ENCODE measurements at places on chromosomes 4 and X. TPM values are rescaled to one million over a fixed set of nuclear protein-coding genes. Genes with fewer than 3 reads are reported as not detected.

Gene SYN1
- total RNA-seq = 1.5 TPM

Gene MAGEA8
- total RNA-seq = not detected

Gene MAGEB10
- total RNA-seq = not detected

Gene LARP1B
- total RNA-seq = 10.2 TPM

Gene PPP1R2C
- not detected for total RNA-seq

Gene SMAD1
- total RNA-seq = 1.3 TPM

Gene GLUD2
- total RNA-seq = 0.13 TPM

Gene SYTL4
- not detected for total RNA-seq

Gene AADAT
- total RNA-seq = not detected

Gene TREX2
- total RNA-seq = 2.8 TPM

Gene PDE6B
- 13.7 TPM for total RNA-seq

Gene NPY2R
- not detected for total RNA-seq

Gene GDPD2
- 0.18 TPM for total RNA-seq

DNA sequence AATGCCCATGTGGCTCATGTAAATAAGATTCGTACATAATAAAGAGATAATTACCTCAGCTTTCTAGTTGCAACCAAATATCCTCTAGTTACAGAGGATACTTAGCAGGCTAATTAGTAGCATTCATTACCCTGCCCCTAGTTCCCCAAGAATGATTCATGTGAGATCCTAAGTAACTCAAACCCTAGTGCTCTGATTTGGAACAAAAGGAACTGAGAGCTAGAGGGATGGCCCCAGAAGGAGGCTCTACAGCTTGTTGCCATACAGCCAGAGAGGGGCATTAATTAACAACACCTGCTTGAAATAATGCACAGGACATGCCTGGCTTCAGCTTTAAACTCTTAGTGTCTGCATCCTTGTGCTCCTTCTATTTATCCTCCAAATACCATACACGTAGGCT lies 32.6 kb upstream of the CBR4 start:
- H3K36me3 ChIP-seq = no peaks in the 10 kb centered on the region
- no peaks in the 10 kb centered on the region for H3K4me1 ChIP-seq
- no peak overlapping the region for H3K4me3 ChIP-seq
- H3K27me3 ChIP-seq = no peaks in the 10 kb centered on the region
- no peak overlapping the region for H3K27ac ChIP-seq

- no peaks in the 10 kb centered on the region for H3K4me1 ChIP-seq
- H3K4me3 ChIP-seq = no peak overlapping the region
- H3K36me3 ChIP-seq = no peaks in the 10 kb centered on the region
- no peak overlapping the region for H3K27ac ChIP-seq
- DNase-seq = no peak
- H3K27me3 ChIP-seq = no peaks in the 10 kb centered on the region
Observed at GRCh38 chr4:19684084-19684483, 567.6 kb upstream of the SLIT2 start.

DNA sequence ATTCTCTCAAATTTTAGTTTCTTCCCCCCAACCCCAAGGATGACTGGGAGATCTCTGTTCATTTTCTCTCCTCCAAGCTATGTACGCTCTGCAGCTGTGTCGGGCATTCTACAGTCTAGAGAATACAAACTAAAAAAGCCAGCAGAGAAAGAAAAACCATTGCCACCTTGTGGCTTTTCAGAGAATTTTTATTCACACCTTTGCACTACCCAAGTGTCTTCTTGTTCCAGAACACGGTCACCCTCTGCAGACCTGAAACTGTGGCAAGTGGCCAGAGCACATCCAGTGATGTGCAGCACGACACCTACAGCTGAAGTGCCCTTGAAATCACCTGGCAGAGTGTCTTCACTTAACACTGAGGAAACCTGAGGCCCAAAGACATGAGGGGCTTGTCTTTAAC lies 68.6 kb downstream of the CHST7 start:
- H3K4me1 ChIP-seq = no peaks in the 10 kb centered on the region
- no peaks in the 10 kb centered on the region for H3K27me3 ChIP-seq
- no peak overlapping the region for H3K27ac ChIP-seq
- H3K36me3 ChIP-seq = no peaks in the 10 kb centered on the region
- peak; percentile 42 for DNase-seq

DNA sequence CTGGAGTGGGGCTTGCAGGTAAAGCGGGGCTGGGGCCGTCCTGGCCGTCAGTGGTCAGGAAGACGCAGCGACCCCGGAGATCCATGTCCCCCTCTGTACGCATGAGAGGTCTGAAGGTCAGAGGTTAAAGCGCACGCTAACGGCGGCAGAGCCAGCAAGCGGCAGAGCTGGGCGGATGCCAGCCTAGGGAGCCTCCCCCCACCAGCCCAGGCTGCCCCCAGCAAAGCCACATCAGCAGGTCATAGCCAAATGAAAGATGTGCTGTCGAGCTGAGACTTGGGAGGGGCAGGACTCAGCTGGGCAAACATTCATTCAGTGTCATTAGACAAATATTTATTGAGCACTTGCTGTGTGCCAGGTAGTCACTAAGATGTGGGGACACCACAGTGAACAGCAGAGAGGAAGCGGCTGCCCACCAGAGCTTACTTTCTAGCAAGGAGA lies 593 bp upstream of the JAKMIP1 start:
- H3K4me3 ChIP-seq = peak overlapping the region; percentile 43
- peaks cover 6% of the 10 kb centered on the region for H3K27me3 ChIP-seq
- no peak for DNase-seq
- H3K27ac ChIP-seq = no peak overlapping the region
- no peaks in the 10 kb centered on the region for H3K36me3 ChIP-seq

DNA sequence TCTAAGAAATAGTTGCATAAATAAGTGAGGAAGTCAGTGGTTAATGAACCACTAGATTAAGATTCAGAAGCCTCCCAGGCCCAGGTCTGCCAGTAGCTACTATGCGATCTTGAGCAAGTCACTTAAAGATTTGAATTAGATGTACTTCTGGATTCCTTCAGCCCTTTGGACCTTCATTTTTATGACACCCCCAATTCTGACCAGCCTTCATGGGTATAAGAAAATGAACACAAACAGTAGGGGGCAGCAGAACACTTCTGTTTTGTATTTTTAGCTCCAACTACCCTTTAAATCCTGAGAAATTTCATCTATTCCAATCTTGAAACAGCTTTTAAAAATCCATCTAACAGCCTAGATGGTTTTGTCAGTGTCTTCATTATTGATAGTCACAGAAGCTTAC lies 19.0 kb downstream of the TMEM47 start:
- H3K4me3 ChIP-seq = no peak overlapping the region
- no peaks in the 10 kb centered on the region for H3K36me3 ChIP-seq
- no peaks in the 10 kb centered on the region for H3K27me3 ChIP-seq

GRCh38 chr4:65669111-65670019 lies 924 bp downstream of the EPHA5 start:
- H3K4me1 ChIP-seq = no peaks in the 10 kb centered on the region
- H3K27me3 ChIP-seq = no peaks in the 10 kb centered on the region
- H3K27ac ChIP-seq = no peak overlapping the region

DNA sequence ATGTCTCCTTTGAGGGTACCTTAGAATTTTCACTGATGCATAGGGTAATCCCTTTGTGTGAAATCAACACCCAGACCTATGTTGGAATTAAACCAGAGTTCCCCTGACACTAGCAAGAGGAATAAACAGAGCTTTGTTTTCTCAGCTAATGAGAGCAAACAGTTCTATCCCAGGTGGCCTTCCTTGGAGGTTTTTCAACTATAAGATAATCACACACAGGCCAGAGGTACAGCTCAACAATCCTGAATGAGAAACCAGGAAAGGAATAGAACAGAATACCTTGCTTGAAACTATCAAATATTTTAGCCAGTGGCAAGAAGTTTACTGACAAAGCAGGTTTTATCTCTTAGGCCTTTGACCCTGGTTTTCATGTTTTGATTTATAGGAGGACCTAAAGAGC lies 100.2 kb downstream of the OTC start:
- H3K27ac ChIP-seq = no peak overlapping the region
- no peaks in the 10 kb centered on the region for H3K27me3 ChIP-seq
- DNase-seq = no peak

GRCh38 chrX:135737366-135738071 lies 24.1 kb downstream of the CT45A1 start:
- H3K27ac ChIP-seq = no peak overlapping the region
- no peaks in the 10 kb centered on the region for H3K4me1 ChIP-seq
- H3K27me3 ChIP-seq = no peaks in the 10 kb centered on the region
- DNase-seq = no peak

- no peak overlapping the region for H3K27ac ChIP-seq
- H3K4me1 ChIP-seq = no peaks in the 10 kb centered on the region
- H3K4me3 ChIP-seq = no peak overlapping the region
Observed at GRCh38 chr4:13793020-13793710, 165.6 kb upstream of the BOD1L1 start.

DNA sequence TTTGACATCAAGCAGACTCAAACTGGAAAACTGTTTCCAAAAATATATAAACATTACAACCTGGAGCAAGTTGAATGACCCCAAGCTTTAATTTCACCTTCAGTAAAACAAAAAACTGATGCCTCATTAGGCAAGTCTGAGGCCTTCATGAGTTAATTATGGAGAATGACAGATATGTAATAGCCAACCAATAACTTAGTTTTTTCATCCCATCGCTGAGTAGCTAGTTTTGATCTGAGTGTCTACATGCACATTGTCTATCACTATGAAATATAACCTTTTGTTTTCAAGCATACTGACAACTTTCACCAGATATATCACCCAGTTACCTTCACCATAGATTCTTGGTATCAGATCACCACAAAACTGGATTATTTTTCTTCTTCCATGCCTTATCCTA lies 16.4 kb downstream of the PRKG2 start:
- no peak for DNase-seq
- H3K27me3 ChIP-seq = no peaks in the 10 kb centered on the region
- H3K4me1 ChIP-seq = no peaks in the 10 kb centered on the region
- no peak overlapping the region for H3K27ac ChIP-seq
- no peaks in the 10 kb centered on the region for H3K36me3 ChIP-seq

- H3K4me3 ChIP-seq = no peak overlapping the region
- H3K4me1 ChIP-seq = no peaks in the 10 kb centered on the region
- no peak overlapping the region for H3K27ac ChIP-seq
- H3K36me3 ChIP-seq = no peaks in the 10 kb centered on the region
- no peak for DNase-seq
Observed at GRCh38 chrX:80223982-80224579, 196.2 kb upstream of the TENT5D start.

DNA sequence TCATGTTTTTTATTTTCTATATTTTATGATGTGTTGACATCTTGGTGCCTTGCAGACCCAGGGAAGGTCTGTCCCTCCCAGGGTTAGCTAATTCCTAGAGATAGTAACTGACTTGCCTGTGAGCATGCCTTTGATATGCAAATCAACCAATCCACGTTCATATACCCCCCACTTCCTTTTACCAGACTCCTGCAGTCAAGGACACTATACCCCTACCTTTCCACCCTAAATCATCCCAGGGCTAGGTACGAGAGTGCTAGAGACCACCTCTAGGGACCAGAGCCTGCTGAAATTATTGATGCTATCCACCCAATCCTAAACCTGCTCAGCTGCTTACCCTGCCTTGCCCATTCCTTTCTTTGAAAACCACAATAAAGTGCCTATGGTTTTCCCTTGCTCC lies 7.5 kb upstream of the PHEX start:
- no peak for DNase-seq
- H3K36me3 ChIP-seq = no peaks in the 10 kb centered on the region
- H3K27ac ChIP-seq = no peak overlapping the region
- no peak overlapping the region for H3K4me3 ChIP-seq
- no peaks in the 10 kb centered on the region for H3K4me1 ChIP-seq

- H3K27me3 ChIP-seq = no peaks in the 10 kb centered on the region
- no peaks in the 10 kb centered on the region for H3K36me3 ChIP-seq
- no peak overlapping the region for H3K4me3 ChIP-seq
Observed at GRCh38 chr4:111209706-111210105, 586.8 kb upstream of the PITX2 start.

DNA sequence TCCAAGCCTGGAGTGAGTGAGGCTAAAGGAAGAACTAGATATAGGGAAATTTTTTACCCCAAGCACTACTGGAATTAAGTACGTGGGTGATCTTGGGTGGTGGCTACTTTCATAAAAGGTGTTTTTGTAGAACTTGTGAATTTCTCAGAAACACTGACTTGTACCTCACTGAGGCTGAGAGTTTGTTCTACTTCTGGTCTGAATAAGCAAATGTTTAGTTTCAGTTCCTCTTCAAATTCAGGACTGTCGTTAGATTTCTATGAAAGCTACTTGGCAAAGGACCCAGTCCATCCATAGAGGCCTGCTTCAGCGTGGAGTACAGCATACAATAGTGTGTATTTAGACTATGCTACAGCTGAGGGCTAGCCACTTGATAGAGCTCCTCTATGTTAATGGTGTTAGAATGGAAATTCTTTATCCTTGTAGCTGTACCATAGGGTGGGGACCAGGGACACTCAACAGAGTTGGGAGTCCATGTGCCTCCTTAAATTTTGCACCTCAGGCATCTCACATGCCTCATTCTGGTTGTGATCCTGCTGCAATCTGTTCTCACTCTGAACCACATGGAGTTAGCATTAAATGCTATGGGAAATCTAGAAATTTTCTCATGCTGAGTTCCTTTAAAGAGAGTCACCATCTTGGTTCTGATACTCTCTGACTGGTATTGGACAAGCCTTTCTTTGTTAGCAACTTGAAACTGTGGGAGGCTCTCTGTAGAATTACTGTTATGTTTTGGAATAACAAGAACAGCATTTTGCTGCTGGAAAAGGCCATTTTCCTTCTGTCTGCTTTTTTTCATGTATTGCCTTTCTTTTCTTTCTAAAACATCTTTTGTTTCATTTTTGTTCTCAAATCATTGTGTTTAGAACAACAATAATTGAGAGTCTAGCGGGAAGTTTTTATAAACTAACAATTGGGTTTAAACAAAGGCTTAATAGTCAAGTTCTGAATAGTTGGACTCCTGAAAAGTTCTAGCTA lies 86.8 kb downstream of the PDGFRA start:
- no peak overlapping the region for H3K27ac ChIP-seq
- no peaks in the 10 kb centered on the region for H3K36me3 ChIP-seq
- DNase-seq = no peak
- no peak overlapping the region for H3K4me3 ChIP-seq

- no peak for DNase-seq
- no peaks in the 10 kb centered on the region for H3K4me1 ChIP-seq
- H3K4me3 ChIP-seq = no peak overlapping the region
- H3K27ac ChIP-seq = no peak overlapping the region
- H3K27me3 ChIP-seq = no peaks in the 10 kb centered on the region
Observed at GRCh38 chr4:186904101-186904500, 180.4 kb upstream of the FAT1 start.

- H3K36me3 ChIP-seq = no peaks in the 10 kb centered on the region
- no peak for DNase-seq
- H3K4me3 ChIP-seq = no peak overlapping the region
- no peaks in the 10 kb centered on the region for H3K27me3 ChIP-seq
- peak overlapping the region; percentile 45 for H3K27ac ChIP-seq
Observed at GRCh38 chrX:79138658-79139241, 5.7 kb upstream of the GPR174 start.

GRCh38 chr4:173056710-173057109 lies 111.9 kb upstream of the GALNT7 start:
- H3K27me3 ChIP-seq = no peaks in the 10 kb centered on the region
- no peaks in the 10 kb centered on the region for H3K4me1 ChIP-seq
- DNase-seq = no peak
- H3K4me3 ChIP-seq = no peak overlapping the region
- no peaks in the 10 kb centered on the region for H3K36me3 ChIP-seq
